ENCODE measurements at places on chromosomes 12 and 14.

GRCh38 chr12:62146318-62146717 is 113.9 kb upstream of the USP15 start:
- DNase-seq: no peak

GRCh38 chr12:87804386-87804785 is 224.8 kb downstream of the C12orf50 start:
- DNase-seq: no peak

DNA sequence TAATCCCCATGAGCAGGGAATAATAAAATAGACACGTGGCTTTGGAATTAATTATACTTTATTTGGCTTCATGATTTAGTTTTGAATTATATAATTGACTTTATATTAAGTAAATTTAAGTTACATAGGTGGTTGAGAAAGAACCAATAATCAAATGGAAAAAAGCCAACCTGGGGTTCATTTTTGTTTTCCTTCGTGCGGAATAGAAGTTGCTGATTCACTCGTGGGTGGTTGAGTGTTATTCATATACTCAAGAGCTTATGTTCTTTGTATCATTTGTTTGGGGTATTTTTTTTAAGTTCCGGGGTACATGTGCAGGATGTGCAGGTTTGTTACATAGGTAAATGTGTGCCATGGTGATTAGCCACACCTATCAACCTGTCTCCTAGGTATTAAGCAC is 58.0 kb downstream of the ZNF664 start:
- no peak for DNase-seq

DNA sequence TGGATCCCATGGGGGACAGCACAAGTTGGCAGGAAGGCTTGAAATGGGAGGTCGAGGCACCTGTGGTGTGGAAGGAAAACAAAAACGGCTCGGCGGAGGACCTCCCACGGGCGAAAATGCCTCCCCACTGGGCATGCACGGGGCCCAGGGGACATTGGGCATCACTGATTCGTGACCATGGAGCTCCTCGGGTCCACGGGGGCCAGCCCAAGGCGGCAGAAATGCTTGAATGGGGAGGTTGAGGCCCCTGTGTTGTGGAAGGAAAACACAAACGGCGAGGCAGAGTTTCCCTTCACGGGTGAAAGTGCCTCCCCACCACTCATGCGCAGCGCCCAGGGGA is 376.0 kb downstream of the ALG10 start:
- DNase-seq: no peak

- DNase-seq: no peak
These were observed 30.8 kb downstream of the MIA2 start for GRCh38 chr14:39264558-39264957.

DNA sequence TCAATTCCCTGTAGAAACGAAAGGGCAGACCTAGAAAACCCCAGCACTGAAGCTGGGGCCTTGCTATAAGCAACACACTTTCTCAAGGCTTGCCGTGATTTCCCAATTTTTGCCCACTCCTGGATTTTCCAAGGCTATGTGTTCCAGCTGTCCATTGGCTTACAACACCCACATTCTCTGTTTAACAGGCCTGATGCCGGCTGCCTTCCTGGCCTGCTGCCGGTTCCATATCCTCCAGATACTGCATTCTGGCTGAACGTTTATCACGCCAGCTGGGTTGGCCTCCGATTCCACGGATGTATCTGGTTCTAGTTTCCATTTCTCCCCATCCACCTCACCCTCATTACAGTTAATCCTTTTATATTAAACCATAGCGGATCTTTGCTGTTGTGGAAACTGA is 2.0 kb upstream of the PCNX1 start:
- DNase-seq: no peak

- DNase-seq: no peak
These were observed 1.7 kb downstream of the TNFRSF1A start for GRCh38 chr12:6340032-6340638.

GRCh38 chr14:59463787-59464485 is 1.2 kb downstream of the GPR135 start:
- DNase-seq: no peak

Measured in HEK293T (cell line).